Vagina (tissue), 2 donors: ENCODE measurements at places on chromosomes 16 and 17.

DNA sequence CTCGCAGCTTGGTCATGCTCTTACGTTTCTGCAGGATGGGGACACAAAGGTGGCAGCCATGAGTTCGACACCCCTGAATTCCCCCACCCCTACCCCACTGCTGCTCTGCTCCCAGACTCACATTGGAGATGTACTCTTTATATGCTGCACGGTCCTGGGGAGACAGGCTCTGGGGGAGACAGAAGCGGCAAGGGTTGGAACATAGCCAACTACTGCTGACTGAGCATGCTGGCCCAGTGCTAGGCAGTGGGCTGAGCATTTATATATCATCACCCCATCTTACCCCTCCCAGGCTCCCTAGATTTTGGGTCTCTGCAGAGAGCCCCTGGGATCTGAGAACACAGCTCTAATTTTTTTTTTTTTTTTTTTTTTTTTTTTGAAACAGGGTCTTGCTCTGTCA is 8.1 kb upstream of the ATXN7L3 start:
- DNase-seq, result no peak

DNA sequence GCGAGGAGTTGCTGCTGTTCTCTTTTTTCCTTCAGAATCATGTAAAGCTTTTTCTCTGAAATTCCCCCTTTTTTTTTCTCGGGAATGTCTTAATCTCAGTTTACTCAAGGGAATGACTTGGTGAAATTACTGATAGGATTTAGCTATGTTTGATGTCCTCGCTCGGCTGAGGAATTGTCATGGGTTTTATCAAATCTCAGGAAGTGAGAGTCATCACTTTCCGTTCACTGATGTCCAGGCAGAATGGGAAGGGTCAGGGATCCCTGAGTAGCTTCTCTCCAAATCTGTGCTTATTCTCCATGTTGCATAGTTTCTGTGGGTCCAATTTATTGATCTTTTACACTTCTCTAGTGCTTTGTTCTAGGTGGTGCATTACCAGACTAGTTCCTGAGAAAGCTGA is 6.3 kb downstream of the IGSF6 start:
- no peak for DNase-seq

DNA sequence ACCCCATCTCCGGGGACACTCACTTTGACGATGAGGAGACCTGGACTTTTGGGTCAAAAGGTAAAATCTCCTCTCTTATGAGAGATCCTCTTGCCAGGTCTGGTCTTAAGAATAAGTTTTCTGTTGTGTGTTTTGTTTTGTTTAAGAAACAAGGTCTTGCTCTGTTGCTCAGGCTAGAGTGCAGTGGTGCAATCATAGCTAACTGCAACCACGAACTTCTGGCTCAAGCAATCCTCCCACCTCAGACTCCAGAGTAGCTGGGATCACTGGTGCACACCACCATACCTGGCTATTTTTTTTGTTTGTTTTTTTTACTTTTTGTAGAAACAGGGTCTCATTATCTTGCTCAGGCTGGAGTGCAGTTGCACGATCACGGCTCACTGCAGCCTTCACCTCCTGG is 4.1 kb downstream of the MMP25 start:
- DNase-seq, result no peak

DNA sequence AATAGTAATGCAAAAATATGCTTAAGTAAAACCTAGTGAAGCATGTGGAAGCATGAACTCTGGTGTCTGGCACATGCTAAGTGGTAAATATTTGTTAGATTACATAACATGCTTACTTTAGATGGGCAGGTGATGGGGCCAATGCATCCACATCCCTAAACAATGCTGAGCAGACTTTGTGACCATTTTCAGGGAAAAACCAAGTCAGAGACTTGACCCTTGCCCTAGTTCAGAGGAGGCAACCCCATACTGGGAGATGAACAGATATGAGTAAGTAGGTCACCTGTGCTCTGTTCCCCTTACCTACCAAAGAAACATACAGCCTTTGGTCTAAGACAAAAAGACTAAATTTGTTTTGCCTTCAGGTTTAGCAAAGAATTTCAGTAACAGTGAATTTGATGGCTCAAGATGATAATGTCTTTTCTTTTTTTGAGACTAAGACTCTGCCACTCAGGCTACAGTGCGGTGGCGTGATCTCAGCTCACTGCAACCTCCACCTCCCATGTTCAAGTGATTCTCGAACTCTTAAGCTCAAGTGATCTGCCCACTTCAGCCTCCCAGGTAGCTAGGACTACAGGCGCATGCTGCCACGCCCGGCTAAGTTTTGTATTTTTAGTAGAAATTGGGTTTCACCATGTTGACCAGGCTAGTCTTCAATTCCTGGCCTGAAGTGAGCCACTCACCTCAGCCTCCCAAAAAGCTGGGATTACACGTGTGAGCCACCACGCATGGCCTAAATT is 91.4 kb downstream of the HIC1 start:
- no peak for DNase-seq

DNA sequence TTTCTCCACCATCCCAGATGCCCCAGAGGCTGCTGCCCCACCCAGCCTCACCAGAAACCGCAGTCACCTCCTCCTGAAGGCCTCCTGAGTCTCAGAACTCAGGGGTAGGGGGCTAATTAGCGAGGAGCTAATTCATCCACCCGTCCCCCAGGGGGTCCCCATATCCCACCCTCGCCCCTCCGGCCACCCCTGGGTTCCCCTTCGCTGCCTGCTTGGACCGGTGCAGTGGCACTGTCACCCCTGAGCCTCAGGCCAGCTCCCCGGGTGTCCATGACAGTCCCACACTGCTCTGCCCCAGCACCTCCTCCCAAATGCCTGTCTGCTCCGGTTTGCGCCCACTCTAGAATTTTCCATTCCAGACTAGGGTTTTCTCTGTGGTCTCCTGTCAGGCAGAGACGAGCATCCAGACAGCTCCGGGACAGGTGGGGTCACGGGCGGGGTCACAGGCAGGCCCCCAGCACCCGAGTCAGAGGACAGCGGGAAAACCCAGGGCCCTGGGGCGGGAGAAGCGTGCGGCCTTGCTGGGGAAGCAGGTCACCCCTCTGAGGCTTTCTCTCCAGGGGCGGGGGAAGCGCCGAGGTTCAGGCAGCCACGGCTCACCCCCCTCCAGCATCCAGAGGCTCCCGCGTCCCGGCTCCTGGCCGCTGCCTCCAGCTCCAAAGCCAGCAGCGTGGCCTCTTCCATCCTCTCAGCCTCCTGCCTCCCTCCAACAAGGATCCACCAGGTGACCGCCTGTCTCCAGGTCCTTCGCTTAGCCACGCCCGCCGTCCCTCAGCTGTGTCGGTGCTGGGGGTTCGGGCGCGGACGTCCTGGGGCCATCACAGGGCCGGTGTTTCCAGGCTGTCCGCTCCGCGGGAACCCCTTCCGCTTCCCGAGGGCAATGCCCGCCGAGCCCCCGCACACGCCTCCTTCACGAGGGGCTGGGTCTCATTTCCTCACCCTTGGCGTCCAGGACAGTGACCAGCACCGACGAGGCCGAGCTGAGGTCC is 3.1 kb upstream of the PERCC1 start:
- no peak for DNase-seq

DNA sequence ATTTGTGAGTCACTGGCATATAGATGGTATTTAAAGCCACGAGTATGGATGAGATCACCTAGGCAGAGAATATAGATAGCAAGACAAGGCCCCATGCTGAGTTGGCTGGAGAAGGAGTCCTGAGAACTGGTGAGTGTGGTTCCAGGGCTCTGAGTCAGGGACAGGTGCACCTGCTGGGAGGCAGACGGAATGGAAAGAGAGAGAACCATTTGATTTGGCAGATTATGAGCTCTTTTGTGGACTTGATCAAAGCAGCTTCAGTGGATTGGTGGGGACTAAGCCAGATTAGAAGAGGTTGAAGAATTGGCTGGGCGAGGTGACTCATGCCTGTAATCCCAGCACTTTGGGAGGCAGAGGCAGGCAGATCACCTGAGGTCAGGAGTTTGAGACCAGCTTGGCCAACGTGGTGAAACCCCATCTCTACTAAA is 4.3 kb upstream of the C16orf92 start:
- DNase-seq, result no peak

DNA sequence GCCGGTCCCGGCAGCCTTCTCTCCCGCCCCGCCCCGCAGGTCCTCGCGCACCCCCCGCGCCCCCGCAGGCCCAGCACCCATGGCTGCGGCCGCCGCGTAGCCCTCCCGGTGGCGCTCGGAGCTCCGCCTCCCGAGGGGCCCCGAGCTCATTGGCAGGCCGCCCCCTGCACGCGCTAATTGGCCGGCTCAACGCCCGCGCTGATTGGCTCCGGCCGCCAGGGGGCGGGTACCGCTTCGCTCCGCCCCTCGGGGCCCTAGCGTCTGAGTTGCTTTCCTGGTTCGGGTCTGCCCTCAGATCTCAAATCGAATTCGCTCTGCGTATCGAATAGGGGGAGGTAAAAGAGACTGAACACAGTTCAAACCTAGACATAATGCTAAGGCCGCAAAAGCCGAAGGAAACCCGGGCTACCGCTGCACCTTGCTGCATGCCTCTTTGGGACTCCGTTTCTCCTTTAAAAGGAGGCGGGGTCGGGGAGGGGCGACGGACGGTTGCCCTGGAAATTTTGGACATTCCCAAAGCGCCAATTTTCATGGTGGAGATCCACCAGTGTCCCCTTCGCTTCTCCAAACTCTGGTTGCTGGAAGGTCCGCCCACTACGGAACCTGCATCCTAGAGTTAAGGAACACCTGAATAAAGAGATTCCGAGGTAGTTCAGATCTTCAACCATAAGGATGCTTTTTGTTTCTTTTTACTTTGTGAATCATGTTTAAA is at the start of gene DEXI:
TSS of gene DEXI (minus strand) at position 117 of the 712 bp plus-strand sequence. CDS start 463 bp downstream, outside the sequence.
- DNase-seq, result no peak

DNA sequence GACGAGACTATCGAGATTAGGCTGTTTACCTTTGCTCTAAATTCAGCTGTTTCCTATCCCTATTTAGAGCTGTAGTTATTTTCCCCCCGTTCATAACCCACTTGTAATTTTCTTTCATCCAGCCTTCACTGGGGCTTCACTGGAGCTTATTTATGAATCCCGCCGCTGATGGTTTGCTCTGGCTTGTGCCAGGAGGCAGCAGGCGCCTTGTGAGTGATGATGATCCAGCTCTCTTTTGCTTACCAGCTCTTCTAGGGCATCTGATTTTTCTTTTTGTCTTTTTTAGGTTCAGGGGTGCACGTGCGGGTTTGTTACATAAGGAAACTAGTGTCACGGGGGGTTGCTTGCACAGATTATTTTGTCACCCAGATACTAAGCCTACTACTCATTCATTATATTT is 37.4 kb upstream of the CDH13 start:
- DNase-seq, result no peak

- DNase-seq, result no peak
Measured at GRCh38 chr17:63455417-63455816, 9.3 kb upstream of the CYB561 start.

DNA sequence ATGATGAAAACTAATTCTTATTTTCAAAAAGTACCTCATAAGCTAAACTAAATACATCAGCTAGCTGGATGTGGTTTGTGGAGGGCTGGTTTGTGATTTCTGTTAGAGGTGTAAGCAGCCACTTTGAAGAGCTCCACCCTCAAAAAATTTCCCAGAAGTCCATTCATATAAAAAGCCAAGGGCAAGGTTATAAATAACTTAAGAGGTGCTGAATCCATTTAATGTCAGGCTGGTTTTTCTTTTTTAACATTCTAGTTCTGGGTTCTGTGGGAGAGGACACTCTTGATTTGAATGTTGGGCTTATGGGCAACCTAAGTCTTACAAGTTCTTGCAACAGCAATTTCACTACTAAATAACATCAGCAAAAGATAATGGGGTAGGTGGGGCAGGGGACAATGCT is 3.4 kb upstream of the WIPI1 start:
- DNase-seq, result no peak

GRCh38 chr17:4710693-4711634 is 532 bp downstream of the ARRB2 start:
- no peak for DNase-seq

DNA sequence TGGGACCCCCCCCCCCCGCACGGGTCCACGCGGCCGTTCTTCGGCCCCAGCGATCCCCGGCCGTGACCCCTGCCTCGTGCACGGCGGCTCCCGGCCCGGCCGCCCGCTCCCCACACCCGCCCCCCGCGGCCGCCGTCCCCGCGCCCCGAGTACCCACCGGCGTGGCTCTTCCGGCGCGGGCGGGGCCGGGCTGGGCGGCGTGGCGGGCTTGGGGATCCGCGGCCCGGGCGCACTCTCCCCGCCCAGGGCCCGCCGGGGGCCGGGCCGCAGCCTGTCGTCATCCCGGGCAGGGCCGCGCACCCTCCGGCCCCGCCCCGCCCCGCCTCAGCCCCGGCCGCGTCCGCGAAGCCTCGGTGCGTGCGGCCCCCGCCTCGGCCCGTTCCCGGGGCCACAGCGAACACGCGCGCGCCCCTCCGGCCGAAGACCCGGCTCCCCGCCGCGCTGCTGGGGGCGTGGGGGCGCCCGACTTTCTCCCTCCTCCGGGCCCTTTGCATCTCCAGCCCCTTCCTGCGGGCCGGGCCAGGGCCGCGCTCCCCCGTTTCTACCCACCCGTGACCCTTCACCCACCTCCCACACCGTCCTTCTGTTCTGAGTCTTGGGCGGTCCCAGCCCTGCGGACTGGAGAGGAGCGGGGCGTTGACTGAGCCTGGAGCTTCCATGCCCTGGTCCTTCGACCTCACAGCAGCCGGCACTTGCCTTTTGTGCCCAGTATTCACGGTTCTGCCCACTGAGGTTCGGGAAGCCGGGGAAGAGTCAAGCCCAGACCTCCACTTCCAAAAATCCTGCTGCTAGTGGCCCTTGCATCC is 840 bp downstream of the MYO1C start:
- no peak for DNase-seq

DNA sequence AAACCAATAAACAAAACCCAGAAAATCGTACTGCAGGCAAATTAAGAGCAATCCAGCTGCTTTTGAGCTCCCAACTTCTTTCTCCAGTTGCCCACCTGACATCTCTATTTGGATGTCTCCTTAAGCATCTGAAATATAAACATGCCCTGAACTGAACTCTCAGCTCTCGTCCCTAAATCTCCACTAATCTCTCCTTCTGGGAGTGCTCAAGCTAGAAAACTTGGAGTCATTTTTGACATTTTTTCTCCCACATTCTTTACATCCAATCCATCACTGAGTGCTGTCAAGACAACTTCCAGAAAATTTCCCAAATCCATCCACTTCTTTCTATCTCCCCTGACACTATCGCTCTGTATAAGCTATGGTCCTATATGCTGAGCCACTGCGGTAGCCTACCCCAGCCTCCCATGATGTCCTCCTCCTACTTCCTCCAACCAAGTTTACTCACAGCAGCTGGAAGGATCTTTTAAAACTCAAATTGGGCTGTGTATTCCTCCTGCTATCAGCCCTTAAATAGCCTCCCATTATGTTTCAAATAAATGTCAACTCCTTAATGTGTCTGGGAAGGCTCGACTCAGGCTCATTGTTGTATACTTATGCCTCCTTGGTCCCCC is 53.1 kb downstream of the HS3ST3B1 start:
- DNase-seq, result no peak
